HuH-7.5 (cell line): ENCODE measurements at places on chromosomes 5 and 9.

GRCh38 chr5:11905206-11905605 lies 960 bp upstream of the CTNND2 start:
- DNase-seq: no peak

DNA sequence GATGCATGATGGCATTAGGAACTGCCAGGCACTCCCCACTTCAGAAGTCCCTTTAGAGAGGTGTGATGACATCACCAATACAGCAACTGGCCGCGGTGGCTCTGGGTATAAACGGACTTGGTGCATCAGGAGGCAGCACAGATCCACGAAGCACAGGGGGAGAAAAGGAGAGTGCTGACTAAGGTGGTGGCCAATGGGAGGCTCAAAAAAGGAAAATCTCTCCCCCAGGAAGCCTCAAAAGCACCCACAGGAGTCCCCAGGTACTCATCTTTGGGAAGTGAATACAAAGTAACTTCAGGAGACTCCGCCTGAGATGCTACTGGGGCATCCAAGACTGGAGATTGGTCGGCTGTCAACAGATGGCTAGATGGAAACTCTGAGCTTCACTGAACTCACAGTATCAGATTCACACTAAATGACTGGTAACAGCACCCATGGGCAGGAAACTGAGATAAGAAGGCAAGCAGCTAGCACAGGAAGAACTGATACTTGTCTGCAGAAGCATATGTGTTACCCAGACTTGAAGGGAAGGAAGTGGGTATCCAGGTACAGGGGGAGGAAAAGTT lies 7.6 kb downstream of the TTC39B start:
- no peak for DNase-seq

- DNase-seq: no peak
These were observed 90.1 kb downstream of the LMNB1 start for GRCh38 chr5:126866851-126867636.

DNA sequence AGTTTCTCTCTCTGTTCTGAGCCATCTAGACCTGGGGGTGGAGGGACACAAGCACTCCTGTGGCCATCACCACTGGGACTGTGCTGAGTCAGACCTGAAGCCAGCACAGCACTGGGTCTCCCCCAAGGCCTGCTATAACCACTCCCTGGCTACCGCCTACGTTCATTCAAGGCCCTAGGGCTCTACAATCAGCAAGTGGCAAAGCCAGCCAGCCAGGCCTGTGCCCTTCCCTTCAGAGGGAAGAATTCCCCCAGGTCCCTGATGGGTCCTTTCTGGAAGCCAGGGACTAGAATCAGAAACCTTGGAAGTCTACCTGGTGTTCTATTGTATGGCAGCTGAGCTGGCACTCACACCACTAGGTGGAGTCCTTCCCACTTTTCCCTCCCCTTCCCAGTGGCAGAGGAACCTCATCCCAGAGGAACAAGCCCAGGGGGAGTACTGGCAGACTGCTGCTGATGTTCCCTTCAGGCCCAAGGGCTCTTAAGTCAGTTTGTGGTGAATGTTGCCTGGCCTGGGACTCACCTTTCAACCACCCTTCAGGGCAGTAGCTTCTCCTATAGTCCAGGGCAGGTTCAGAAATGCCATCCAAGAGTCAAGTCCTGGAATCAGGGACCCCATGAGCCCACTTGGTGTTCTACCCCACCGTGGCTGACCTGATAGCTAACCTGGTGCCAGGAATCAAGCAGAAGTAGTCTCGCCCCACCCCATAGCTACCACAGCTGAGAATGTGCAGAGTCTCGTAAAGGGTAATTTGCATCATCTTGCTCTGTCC lies 20.0 kb downstream of the JMY start:
- peak; percentile 18 for DNase-seq
